RWPE2 (cell line): ENCODE measurements at places on chromosomes 12 and 14.

- no peak for DNase-seq
Observed at GRCh38 chr12:132229926-132230325, 85.7 kb downstream of the NOC4L start.

GRCh38 chr14:69079188-69079742 is 73.7 kb downstream of the DCAF5 start:
- no peak for DNase-seq

DNA sequence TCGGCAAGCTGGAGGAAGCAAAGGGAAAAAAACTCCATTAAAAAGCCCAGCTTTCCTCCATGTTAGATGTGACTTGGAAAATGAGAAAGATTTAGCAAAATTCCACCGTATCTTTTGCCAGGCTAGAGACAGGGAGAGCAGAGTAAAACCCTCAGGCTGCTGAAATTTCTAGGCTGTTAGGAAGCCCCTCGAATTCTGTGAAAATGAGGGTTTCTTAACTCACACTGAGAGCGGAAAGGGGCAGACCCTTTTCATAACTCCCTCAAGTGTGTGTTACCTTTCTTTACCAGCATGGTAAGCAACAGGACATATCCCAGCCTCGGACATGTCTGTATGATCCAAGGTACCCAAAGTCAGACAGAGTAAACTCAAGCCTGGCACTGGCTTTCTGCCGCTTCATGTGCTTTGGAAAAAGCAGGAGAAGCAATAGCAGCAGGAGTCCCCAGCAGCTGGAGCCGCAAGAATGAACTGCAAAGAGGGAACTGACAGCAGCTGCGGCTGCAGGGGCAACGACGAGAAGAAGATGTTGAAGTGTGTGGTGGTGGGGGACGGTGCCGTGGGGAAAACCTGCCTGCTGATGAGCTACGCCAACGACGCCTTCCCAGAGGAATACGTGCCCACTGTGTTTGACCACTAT is at the start of gene RHOJ:
Gene RHOJ, plus strand, starts transcription at position 37 of the 637 bp plus-strand sequence. Its CDS starts 427 bp downstream, at position 464.
- no peak for DNase-seq

GRCh38 chr14:89125216-89125615 is 291.8 kb downstream of the FOXN3 start:
- DNase-seq, result no peak

GRCh38 chr12:71665090-71665463 is 976 bp downstream of the THAP2 start:
- DNase-seq, result no peak

DNA sequence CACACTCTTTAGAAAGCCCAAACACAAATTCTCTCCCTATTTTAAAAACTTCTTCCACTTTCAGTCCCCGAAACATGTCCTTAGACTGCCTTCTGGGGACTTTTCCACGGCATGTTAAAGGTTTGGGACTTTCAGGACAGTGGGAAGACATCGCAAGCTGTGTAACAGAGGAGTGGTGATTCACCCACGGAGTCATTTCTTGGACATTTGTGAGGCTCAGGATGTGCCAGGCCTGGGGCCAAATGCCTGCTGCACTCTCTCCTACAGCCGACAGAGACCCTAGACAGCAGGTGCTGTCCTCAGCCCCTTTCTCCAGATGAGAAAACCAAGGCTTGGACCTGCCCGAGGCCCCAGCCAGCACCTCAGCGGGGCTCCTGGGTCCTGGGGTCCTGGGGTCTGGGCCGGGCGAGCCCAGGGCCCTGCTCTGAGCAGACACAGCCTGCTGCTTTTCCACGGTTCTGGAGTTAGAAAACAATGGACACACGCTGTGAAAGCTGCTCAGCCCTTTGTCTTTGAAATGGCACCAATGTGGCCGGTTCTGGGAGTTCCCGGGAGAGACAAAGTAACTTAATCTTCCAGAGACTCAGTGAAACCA is 370.2 kb upstream of the SFSWAP start:
- DNase-seq, result no peak

- no peak for DNase-seq
Observed at GRCh38 chr12:49969651-49970429, 2.9 kb upstream of the AQP6 start.

DNA sequence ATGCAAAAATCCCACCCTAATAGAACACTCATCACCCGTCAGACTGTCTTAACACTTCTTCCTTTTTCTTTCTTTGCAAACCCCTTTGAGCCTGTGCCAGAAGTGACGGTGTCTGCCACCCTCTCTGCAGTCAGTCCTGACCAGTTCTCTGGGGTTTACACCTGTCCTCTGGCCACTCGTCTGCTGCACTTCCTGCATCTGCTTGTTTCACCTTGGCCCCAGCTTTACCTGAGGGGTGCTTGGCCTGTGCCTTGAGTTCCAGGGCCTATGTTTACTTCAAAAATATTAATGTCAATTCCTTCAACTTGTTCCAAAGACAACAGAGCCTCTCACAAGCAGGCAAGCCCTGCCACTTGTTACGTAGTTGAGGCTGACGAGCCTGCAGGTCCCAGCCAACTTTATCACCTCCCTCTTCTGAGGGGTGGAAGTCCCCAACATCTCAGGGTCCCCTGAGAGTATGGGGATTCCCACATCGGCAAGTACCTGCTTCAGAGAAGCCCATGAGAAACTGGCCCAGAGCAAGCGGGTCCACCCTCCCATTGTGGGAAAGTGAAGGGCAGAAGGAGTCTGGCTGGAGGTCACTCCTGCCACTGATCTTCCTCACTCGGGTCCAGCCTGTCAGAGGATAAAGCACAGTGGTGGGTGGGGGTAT is 205.4 kb downstream of the DAD1 start:
- no peak for DNase-seq

DNA sequence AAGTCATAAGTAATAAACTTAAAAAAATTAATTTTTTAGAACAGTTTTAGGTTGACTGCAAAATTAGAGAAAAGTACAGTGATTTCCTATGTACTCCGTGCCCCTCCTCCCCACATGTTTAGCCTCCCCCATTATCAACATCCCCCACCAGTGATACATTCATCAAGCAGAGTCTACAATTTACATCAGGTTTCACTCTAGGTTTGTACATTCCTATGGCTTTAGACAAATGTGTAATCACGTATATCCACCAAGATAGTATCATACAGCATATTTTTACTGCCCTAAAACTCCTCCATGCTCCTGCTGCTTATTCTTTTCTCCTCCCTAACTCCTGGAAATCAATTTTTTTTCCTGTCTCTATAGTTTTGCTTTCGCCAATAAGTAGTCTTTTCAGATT is 438.7 kb downstream of the LRFN5 start:
- no peak for DNase-seq

- no peak for DNase-seq
Observed at GRCh38 chr14:85221832-85222231, 308.1 kb upstream of the FLRT2 start.

- DNase-seq, result no peak
Observed at GRCh38 chr12:9699898-9700605, 30.5 kb downstream of the CLEC2D start.

DNA sequence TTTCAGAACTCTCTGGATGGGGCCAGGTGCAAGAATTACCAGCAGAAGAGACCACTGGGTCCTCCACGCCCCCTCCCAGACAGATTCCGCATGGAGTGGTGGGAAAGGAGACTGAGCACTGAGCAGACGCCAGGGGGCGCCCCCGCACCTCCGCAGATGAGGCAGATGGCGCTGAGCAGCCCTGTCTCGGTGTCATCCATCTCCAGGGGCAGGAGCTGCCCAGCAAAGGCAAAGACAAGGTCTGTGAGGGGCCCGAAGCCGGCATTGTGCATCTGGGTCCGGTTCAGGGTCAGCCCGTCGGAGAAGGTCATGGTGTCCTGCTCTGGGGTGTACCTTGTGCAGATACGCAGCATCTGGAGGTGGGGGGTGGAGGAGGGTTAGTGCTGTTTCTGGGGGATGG is 6.3 kb upstream of the ITGB7 start:
- DNase-seq, result no peak

- DNase-seq, result no peak
Observed at GRCh38 chr14:72523424-72524294, 370.2 kb downstream of the DPF3 start.

DNA sequence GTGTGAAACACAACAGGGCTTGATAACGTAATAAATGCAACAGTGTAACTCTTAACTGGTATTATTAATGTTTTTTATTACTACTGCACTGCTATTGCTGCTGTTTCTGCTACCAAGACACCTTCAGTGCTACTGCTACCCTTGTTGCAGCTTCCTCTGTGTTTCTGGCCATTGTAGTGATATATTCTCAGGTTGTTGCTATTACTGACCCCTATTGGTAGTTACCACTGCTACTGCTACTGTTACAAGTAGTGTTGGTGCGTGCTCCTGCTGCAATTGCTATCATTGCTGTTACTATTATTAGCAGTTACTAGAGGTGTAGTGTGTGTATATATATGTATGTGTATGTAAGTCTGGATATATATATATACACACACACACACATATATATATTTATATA is 87.2 kb upstream of the PTPRB start:
- no peak for DNase-seq

GRCh38 chr12:53267999-53268629 is at the start of gene ESPL1:
Gene ESPL1 (plus strand): TSS chr12:53268299. CDS start chr12:53268767, 468 bp downstream.
- no peak for DNase-seq

DNA sequence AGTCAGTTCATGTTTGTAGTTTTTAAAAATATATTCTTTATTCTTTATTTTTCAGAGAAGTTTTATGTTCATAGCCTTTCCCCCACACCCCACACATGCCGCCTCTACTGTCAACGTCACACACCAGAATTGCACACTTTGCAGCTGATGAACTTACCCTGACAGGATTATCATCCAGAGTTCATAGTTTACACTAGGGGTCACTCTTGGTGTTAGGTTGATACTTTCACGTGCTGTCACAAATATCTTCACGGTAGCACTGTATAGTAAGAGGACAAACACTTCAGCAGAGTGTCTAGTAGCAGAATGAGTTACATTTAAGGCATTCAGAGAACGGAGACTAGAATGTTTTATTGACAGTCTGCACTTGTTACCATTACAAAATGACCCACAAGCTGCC is 5.1 kb downstream of the DPPA3 start:
- no peak for DNase-seq

- DNase-seq, result no peak
Observed at GRCh38 chr12:51687614-51688013, 96.6 kb downstream of the SCN8A start.

DNA sequence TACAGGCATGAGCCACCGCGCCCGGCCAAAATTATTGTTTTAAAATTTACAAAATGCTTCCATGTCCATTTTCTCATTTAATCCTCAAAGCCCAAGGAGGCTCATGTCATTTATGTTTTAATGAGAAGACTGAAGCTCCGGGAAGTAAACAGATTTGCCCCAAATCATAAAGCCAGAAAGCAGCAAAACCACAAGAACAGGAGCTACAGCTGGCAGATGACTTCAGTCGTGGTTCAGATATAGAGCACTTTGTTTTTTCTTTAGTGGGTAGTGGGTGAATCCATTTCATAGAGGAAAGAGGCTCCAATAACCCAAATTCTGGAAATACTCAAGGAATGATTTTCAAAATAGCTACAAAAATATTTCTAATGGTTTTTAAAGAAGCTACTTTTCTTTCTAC is 45.4 kb upstream of the VPS33A start:
- DNase-seq, result no peak

- no peak for DNase-seq
Observed at GRCh38 chr14:45253754-45254310, 830 bp upstream of the MIS18BP1 start.

GRCh38 chr14:35725930-35726329 is 83.2 kb downstream of the RALGAPA1 start:
- DNase-seq, result no peak

DNA sequence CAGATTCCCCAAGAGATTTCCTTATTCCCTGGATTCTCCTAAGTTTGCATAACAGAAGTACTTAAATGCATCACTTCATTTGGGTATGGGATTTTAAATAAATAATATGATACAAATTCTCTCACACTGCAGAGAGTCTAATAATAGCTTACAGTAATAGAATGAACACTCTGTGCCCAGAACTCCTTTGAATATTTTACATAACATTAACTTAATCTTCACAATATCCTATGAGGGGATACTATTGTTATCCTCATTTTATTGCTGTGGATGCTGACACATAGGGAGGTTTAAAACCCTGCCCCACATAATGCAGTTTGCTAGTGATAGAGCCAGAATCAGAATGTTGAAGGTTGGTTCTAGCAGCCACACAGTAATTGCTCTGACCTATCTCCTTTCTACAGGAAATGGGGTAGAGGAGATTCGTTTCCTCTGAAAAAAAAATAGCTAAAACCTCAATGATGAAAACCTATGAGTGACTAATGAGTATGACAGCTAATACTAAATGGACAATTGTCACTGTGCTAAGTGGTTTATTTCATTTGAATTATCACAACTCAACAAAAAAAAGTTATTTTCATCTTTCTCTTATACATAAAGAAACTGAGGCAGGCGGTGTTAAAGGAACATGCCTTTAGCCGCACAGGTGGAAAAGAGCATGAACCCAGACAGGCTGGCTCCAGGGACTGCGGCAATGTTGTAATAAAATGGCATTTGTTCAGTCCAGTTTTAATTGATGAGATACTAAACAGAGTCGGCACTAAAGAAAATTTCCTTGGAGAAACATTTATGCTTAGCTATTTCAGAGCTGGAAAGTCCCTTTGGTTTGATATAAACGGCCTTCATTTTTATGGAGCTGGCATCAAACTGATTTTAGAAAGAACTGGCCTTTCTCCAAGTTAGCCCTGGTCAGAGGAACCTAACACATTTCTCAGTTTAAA is 880.9 kb downstream of the NRXN3 start:
- no peak for DNase-seq

GRCh38 chr14:100538351-100539002 is 48.7 kb downstream of the BEGAIN start:
- DNase-seq, result peak; percentile 73

GRCh38 chr12:123065676-123066383 is 85.1 kb downstream of the PITPNM2 start:
- no peak for DNase-seq

DNA sequence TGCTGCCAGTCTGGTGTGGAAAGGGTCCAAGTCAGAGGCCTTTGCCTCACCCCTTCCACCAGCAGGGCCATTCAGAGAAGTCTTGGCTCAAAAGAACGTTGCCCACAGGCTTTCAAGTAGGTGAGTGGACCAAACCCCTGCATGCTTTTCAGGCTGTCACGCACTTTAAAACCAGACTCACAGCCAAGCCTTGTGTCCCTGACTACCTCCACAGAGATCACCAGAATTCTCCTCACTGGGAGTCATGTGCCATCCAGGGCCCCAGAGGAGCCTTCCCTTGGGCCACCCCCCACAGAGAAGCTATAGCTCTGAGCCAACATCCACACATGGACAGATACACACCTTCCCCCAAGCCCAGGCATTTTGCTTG is 283.1 kb downstream of the DPF3 start:
- DNase-seq, result no peak

GRCh38 chr12:122067966-122068365 is 10.6 kb upstream of the MLXIP start:
- DNase-seq, result no peak

- no peak for DNase-seq
Observed at GRCh38 chr12:3272958-3273357, 195.8 kb downstream of the TSPAN9 start.

DNA sequence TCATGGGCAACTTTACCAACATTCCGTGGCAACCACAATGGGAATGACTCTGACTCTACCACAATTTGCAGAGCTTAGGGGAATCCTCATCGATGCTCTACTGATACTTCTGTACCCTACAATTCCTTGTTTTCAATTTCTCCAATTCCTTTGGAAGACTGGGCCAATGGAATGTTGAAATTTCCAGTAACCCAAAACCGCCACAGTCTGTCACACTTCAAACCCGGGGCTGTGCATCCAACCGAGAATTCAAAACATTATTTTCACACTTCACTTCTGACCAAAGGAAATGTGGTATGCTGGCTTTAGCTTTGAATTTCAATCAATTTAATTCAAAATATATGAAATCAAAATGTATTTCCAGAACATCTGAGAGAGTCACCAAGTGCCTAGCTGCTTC is 951.4 kb downstream of the VRK1 start:
- DNase-seq, result no peak
